IPS DF 19.7 (cell line): ENCODE measurements at places on chromosomes 7 and 10.

GRCh38 chr7:143248761-143249354 is 14.4 kb upstream of the GSTK1 start:
- DNase-seq = no peak

DNA sequence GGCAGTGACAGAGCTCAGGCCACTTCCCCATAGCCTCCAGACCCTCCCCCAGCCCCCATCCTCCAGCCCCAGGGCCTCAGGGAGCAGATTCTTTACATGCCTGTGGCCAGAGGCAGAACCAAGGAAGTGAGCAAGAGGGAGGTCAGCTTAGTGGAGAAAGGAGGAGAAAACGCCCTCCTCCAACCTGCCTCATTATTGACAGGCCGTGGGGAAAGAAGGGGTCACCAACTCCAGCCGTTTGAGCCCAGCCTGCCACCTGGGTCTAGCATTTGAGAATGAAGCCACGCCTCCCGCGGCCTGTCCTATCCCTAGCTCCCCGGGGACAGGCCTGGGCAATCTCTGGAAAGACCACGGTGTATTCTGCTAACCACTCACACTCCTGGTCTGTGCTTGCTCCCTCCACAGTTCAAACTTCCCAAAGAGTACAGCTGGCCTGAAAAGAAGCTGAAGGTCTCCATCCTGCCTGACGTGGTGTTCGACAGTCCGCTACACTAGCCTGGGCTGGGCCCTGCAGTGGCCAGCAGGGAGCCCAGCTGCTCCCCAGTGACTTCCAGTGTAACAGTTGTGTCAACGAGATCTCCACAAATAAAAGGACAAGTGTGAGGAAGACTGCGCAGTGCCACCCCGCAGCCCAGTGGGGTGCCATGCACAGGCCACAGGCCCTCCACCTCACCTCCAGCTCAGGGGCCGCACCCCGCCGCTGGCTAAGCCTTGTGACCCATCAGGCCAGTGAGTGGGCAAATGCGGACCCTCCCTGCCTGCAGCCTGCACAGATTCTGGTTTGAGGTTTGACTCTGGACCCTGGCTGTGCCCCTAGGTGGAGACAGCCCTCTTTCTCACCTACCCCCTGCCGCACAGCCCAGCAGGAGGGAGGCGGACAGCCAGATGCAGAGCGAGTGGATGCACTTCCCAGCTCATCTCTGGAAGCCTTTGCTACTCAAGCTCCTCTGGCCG is 14.3 kb upstream of the TRIM8 start:
- DNase-seq = peak; percentile 78

- no peak for DNase-seq
Observed at GRCh38 chr7:37211097-37211880, 237.4 kb downstream of the ELMO1 start.

DNA sequence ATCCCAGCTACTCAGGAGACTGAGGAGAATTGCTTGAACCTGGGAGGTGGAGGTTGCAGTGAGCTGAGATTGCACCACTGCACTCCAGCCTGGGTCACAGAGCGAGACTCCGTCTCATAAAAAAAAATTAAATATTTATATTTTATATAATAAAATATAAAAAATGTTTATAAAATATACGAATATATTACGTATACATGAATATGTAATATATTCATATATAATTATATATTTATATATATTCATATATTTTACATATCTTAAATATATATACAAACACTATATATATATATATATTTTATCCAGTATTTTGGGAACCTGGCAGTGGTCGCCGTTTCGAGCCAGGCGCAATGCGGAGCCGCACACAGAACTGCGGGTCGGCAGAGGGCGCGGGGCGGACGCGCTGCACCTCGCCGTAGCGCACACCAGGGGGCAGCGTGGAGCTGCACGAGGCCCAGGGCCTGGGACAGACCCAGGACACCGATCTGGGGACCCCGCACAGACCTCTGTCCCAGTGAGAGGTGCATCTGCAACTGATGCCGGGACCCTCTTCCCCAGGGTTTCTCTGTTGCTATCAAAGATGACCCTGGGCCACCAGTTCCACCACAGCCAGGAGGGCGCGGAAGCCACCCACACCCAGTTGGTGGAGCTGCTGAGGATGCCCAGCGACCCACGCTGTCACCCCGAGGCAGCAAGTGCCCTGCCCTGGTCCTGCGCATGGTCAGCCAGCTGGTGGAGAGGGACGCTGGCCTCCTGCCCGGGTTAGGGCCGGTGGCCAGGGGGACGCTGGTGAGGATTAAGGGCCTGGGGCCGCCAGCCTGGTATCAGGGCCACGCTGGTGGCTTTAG is 22.7 kb downstream of the AP5Z1 start:
- DNase-seq = no peak

GRCh38 chr10:807958-808353 is 118.5 kb upstream of the DIP2C start:
- no peak for DNase-seq

- DNase-seq = no peak
Observed at GRCh38 chr7:91603707-91604106, 276.8 kb downstream of the MTERF1 start.

DNA sequence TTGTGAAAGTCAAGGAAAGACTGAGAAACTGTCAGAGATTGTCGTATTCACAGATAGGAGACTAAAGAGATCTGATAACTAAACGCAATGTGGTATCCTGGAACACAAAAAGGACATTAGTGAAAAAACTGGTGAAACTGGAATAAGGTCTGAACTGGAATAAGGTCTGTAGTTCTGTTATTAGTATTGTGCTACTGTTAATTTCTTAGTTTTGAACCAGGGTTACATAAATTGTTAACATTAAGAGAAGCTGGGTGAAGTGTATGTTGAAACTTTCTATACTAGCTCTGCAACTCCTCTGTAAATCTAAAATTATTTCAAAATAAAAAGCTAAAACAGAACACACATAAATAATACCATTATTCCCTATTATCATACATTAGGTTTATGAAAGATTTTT is 3.4 kb upstream of the NT5C2 start:
- no peak for DNase-seq

- no peak for DNase-seq
Observed at GRCh38 chr10:72238392-72239175, 22.5 kb upstream of the ASCC1 start.

DNA sequence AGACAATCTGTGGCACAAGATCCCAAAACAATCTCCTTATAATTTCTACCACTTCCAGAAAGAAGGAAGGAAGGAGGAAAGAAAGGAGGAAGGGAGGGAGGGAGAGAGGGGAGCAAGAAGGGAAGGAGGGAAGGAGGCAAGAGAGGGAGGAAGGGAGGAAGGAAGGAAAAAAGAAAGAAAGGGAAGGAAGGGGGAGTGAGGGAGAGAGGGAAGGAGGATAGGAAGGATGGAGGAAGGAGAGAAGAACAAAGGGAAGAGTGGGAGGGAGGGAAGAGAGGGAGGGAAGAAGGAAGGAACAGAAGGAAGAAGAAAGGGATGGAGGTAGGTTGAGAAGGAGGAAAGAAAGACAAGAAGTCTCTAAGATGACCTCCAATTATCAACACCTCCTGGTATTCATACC is 185.5 kb upstream of the NFE2L3 start:
- DNase-seq = no peak

- DNase-seq = no peak
Observed at GRCh38 chr10:101493782-101494281, 94.2 kb downstream of the POLL start.

DNA sequence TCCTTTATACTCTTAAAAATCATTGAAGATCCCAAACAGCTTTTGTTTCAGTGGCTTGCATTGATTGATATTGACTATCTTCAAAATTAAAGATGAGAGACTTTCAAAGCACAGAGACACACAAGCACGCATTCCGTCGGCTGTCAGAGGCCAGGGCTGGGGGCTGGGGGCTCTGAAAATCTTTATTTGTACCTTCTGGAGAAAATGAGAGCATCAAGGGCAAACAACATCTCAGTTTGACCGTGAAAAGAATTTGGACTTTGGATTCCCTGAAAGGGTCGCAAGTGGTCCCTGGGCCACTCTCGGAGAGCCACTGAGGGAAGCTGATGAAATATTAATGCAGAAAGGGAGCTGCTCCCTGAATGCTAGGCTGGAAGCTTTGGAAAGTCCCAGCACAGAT is 96.4 kb downstream of the CHST15 start:
- DNase-seq = no peak

GRCh38 chr7:25189197-25189596 is 39.1 kb downstream of the NPVF start:
- DNase-seq = no peak

DNA sequence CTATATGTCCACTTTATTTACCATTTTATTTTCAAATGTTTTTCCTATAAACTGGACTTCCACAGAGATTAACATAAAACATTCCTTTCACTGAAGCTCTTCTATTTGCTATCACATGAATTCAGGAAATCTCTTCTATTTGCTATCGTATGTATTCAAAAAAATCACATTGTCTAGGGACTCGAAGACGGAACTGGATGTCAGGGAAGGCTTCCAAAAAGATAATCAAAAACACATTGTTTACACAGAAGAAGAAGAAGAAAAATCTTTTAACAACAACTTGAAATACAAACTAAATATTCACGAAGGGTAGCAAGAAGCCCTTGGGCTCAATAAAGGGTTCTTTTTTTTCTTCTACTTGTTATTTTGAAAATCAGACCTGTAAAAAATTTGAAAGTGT is 426.1 kb upstream of the LRRN3 start:
- no peak for DNase-seq

DNA sequence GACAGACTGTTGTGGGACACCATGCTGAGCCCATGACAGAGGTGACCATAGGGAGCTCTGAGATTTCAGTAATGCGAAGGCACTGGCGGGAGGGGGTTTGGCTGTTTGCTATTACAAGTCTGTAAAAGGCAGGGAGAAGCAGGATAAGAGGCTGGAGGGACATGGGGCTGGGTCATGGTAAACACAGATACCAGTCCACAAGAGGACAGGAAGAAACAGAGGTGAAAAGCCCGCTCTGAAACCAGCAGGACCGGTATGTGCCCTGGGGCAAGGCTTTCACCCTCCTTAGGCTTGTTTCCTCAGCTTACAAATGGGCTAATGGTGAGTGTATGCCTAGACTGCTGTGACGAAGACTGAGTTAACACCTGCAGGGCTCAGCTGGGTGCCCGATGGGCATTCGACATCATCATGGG is 34.1 kb downstream of the ANXA11 start:
- no peak for DNase-seq

GRCh38 chr7:79454361-79454960 is 994 bp upstream of the MAGI2 start:
- no peak for DNase-seq

DNA sequence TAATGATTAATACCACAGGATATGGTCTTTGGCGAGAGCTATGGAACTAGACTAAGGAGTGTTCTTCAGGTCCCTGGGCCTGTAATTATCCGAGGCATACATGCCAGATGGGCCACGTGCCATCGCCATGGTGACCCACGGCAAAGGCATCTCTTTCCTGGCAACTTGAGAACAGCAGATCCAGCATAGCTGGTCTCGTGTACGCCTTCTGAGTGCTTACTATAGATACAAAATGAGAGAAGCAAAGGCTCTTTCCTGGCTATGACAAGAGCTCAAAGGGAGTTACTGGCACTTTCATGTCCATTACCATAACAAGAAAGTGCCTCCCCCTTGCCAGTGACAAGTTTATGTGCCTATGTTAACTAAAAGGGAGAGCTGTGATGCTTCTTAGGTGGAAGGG is 26.0 kb upstream of the GLI3 start:
- DNase-seq = no peak

DNA sequence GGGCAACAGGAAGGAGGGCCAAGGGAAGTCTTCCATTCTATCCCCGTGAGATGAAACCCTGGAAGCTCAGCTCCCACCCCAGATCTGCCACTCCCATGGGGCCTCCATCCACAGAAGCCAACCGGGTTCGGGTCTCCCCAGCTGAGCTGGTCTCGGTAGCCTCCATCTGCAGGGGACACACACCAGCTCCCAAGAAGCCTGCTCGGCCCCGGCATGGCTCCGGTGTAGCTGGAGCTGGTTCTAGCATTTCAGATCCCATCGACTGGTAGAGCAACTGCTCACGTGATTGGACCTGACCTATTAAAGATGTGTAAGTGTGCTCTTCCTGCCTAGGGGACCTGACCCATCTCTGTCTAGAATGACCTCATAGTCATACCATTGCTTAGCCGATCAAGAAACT is 138.0 kb downstream of the PRKAG2 start:
- no peak for DNase-seq

DNA sequence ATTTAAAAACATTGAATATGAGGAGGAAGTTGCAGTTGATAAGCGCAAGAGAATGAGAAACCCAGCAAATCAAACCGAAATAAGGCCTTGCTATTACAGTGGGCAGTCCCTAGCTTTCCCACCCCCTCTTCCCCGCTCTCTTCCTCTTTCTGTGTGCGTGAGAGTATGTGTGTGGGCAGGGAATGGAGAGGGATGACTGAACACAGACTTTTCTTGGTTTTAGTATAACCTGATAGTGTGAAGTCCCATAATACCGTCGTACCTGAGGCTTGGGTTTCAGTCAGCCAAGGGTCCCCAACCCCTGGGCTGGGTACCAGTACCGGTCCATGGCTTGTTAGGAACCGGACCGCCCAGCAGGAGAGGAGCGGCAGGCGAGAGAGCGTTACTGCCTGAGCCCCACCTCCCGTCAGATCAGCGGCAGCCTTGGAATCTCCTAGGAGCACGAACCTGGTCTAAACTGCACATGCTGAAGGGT is 255.3 kb downstream of the CELF2 start:
- no peak for DNase-seq

GRCh38 chr10:26579256-26580063 is 118.0 kb upstream of the PDSS1 start:
- no peak for DNase-seq

DNA sequence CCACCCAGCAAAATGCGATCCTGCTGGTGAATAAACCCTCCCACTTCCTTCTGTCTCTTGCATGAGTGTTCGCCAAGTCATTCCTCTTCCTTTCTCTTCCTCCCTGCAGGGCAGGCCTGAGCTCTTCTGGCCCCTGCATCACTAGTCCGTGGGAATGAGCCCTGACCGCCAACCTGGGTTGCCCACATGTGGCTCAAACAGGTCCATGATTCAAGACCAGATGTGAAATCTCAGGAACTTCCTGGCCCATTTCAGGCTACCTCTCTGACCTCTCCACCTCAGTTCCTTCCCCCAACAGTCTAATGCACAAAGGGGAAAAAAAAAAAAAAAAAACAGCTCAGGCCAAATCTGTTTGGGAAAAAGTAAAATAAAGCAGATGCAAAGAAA is 5.4 kb upstream of the YWHAG start:
- no peak for DNase-seq

- no peak for DNase-seq
Observed at GRCh38 chr7:41033500-41033899, 669.4 kb downstream of the INHBA start.
